ENCODE measurements at places on chromosomes 13 and 19.

DNA sequence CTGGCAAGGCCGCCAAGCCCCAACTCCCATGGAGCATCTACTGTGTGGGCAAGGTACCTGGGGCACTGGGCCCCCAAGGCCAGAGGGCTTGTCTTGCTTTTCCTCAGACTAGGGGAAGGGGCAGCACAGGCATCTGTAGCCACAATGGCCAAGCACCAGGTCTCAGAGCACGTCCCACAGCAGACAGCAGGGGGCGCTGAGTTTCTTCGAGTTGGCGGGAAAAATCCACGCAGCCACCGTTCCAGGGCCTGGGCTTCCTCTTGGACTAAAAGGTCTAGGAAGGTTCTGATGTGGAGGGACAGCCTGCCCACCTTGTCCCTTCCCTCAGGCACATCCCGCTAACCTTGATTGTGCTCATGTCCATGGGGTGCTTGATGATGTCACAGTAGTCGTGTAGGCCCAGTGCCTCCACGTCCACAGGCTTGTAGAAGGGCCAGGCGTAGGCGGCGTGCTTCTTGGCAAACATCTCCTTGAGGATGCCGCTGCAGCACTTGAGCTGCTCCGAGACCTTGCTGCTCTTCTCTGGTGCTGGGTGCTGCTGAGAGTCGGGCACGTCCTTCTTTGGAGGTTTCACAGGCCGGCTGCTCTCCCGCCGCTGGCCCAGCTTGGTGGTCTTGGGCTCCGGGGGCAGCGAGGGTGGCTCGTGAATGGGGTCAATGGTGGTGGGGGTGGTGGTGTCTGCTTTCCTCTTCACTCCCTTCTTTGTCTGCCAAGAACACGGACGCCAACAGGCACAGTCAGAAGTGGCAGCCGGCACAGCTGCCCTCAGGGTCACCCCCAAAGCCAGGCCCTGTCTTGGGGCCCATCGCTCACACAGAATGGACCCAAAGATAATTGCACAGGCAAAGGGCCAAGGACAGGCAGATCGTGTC is 32.0 kb upstream of the EPHX3 start:
- DNase-seq: peak; percentile 74

DNA sequence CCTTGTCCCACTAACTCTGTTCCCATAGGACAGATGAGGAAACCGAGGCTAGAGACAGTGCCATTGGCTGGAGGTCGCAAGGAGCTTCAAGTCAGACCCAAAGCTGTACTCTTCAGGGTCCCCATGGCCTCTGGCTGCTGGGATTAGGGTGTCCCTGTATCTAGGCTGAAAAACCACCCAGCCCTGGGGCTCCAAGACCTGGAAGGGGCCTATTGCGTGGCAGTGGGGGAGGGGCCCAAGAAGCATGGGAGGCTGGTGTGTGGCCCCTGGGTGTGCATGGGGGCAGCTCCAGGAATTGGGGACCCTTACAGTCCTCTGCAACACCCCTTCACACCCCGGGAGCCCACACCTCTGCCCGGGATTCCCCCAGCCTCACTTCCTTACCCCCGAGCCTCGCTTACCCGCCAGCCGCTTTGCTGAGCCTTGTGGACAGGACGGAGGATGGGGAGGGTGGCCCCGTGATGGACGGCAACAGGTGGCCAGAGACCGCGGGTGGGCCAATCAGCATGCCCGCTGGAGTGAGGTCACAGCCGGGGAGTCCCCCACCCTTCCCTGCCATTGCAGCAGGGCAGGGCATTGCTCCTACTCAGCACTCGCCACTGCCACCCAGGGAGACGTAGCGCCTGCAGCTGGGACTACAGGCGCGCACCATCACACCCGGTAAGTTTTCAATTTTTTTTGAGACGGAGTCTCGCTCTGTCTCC is at the start of gene JSRP1:
TSS of gene JSRP1 (minus strand) at position 436 of the 704 bp plus-strand sequence. CDS start 1,103 bp downstream, outside the sequence.
- no peak for DNase-seq

DNA sequence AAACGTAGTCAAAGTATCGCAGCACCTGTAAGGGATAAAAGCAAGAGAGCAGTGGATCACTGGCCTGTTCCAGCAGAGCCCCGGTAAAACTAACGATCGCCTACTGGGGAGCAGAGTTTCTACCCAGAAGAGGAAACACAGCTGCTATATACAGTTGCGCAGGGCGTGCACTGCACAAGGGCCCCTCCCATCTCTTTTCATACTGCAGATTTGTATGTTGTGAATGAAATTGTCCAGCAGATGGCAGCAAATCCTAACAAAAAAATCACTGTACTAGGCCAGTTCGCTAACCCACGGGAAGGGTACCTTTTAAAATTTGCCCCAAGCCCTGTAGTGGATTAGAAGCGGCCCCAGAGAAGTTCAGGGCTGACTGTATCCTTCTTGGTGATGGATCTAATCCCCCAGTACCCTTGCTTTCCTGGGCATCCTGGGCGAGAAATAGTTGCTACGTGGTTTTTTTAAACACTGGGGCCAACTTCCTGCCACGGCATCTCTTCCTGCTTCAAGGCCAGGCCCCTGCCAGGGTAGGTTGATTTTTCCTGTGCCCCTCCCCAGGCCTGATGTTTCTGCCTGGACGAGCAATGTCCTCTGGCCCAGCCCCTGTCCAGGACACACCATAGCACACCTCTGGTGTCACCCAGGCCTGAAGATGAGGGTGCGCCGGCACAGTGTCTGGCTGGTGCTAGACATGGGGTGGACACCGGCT is 127.0 kb downstream of the IER2 start:
- DNase-seq: peak; percentile 76

DNA sequence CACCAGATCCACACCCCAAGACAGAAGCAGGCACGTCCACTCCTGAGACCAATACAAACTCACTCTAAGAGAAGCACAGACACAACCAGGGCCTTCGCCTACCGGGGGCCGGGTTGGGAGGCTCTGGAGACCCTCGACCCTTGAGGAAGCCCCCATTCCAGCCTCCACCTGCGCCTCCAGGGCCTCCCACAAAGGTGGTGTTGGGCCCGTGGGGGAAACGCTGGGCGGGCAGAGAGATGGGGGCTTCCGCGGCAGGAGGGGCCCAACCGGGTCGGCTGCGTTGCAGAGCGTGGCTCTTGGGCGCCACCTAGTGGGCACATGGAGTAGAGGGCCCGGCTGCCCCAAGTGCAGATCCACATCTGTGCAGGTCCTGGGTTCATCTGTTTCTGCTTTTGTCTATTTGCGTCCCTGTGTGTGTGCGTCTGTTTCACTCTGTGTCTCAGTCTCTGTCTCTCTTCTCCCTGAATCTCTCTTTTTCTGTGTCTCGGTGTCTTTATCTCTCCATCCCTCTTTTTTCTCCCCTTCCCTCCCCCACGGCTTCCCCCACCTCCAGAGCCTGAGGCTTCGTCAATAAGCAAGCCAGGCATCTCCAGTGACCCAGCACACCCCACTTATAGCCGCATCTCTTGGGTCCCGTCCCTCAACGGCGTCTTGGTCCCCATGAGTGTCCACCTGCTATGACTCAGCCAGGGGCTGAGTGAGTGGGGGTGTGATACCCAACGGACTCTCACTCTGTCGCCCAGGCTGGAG is 10.5 kb upstream of the TINCR start:
- peak; percentile 59 for DNase-seq

DNA sequence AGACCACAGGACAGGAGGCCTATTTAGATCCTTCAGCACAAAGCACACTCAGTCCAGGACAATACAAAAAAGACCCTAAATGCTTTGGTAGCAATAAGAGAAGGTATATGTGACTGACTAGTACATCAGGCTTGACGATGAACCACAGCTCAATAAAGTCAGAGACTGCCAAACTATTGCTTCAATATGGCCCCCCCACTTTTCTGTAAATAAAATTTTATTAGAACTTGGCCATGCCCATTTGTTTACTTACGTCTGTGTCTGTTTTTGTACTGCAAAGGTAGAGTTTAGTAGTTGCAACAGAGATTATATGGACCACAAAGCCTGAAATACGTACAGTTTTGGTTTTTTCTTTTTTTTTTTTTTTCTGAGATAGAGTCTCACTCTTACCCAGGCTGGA is 136.7 kb downstream of the IRS2 start:
- no peak for DNase-seq

DNA sequence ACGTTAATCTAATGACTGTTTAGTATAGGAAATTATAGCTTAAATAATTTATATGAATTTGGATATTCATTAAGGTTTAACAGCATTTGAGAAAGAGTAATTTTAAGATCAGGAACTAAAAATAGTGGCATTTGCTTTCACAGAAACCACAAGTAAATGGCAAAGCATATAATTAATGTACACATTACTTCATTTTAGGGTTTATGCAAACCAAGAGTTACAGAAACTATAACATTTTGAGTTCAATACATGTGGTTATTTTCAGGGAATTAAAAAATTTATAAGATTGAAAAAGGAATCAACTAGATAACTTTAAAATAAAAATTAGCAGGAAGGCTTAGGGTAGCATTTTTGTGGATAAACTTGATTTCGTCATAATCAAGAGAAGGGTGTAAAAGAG is 151.7 kb upstream of the MIR17HG start:
- no peak for DNase-seq

DNA sequence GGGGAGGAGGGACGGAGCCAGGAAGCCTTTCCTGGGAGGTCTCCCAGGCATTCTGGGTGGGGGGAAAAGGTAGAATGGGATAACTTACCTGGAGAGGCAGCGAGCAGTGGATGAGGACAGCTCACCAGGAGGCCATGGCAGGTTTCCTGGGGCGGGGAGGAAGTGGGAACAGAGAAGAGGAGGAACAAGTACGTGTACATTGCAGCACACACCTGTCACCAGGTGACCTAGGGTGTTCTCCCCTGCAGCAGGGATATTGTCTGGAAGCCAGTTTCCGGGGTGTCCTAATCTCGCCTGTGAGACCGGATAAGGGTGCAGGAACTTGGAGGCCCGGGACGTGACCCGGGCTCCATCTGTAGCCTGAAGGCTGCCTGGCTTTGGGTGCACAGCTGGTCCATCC is at the start of gene FUT3:
TSS of gene FUT3 (minus strand) at position 148 of the 400 bp plus-strand sequence.
- DNase-seq: no peak

- peak; percentile 43 for DNase-seq
These were observed 15.0 kb downstream of the NUFIP1 start for GRCh38 chr13:44974056-44974793.

GRCh38 chr13:97194479-97194878 is 27.7 kb upstream of the MBNL2 start:
- no peak for DNase-seq

- no peak for DNase-seq
These were observed 82.2 kb upstream of the USP29 start for GRCh38 chr19:57037556-57037955.

GRCh38 chr19:38265213-38265861 is 964 bp downstream of the SPINT2 start:
- DNase-seq: no peak

DNA sequence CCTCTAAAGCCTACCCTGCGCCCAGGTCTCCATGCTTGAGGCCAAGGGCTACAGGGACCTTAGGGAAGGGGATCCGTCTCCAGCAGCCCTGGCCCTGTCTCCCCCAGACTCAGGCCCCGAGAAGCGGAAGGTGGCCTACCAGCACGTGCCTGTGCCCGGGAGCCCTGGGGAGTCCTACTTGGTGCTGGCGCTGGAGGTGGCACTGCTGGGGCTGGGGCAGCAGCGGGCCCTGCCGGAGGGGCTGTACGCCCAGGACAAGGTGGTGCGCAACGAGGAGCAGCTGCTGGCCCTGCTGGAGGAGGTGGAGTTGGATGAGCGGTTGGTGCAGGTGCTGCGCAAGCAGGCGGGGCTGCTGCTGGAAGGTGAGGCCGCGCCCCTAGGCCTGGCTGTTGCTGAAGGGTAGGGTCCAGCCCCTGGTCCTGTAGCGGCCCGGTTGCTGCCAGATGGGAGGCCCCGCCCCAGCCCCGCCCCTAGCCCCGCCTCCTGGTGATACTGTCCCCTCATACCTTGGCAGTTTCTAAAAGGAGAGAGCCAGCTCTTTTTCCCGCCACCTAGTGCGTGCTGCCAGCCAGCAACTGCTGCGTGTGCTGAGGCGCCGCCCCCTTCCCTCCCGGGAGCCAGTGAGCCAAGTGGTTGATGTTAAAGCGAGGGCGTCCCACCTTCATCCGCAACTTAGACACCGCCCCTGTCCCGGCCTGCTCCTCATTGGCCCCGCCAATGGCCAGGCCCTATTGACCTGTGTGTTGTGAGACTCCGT is 22.6 kb downstream of the ZSWIM4 start:
- no peak for DNase-seq

GRCh38 chr19:14112809-14113385 is 4.7 kb downstream of the PRKACA start:
- DNase-seq: no peak

GRCh38 chr19:10113964-10114650 is 2.6 kb downstream of the P2RY11 start:
- no peak for DNase-seq

- no peak for DNase-seq
These were observed 1060.8 kb downstream of the UQCRFS1 start for GRCh38 chr19:28152195-28152594.

GRCh38 chr13:74945637-74946036 is 536.3 kb downstream of the TBC1D4 start:
- no peak for DNase-seq

GRCh38 chr13:62356977-62357376 is 941.3 kb upstream of the PCDH20 start:
- no peak for DNase-seq

DNA sequence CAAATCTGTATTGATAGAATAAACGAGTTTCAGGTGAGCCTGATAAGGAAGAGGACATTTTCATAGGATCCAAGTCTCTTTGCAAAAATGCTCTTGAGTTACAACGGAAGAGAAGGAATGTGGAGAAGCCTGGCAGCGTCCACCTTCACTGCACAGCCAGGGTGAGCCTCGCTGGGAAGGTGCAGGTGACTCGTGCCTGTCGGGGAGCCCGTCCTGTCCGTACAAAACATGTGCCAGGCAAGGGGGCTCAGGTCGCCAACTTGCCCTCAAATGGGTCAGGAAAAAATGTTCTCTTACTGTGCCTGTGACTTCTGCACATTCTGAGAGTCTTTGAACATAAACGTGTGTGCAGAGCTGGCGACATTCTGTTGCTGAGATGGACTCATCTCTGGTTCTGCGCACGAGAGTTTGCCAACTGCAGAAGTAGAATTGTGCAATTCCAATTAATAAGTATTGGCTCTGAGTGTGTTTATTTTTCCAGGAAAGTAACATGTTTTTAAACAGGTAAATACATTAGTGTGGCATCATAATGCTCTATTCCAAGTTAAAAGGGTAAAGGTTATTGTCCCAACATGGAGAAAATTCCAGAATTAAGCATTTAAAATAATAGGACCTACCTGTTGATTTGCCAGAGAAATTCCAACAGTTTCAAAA is 28.6 kb downstream of the NAXD start:
- no peak for DNase-seq

DNA sequence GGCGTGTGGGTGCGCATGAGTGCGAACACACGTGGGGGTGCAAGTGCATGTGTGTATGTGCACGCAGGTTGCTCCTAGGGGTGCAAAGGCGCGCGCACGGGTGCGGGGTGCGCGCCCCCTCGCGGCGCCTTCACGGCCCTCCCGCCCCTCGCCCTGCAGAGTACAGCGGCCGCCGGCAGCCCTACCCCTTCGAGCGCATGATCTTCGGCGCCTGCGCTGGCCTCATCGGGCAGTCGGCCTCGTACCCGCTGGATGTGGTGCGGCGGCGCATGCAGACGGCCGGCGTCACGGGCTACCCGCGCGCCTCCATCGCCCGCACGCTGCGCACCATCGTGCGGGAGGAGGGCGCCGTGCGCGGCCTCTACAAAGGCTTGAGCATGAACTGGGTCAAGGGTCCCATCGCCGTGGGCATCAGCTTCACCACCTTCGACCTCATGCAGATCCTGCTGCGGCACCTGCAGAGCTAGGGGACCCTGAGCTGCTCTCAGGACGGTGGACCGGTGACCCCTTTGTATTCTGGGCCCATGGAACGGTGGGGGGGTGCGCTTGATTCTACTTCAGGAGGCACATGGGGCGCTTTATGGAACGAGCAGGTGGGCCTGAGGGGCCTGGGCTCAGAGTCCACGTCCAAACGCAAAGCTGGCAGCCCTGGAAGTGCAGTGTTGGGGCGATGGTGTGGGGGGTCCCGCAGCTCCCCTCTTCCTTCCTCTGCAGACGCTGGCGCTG is 27.7 kb downstream of the TMEM161A start:
- DNase-seq: no peak
